Stimulated activated CD4-positive, alpha-beta T cell treated with anti-CD3 and anti-CD28 coated beads, Interleukin-15, amount 100 ng/mL, for 1 hour (primary cell): ENCODE measurements at places on chromosomes 5 and 9.

GRCh38 chr9:21294364-21294774 is 10.7 kb downstream of the IFNA5 start:
- no peak for DNase-seq

- no peak for DNase-seq
Observed at GRCh38 chr5:16784843-16785791, 151.0 kb downstream of the MYO10 start.

GRCh38 chr5:67166460-67167285 is 29.9 kb downstream of the CD180 start:
- DNase-seq, result peak; percentile 52

DNA sequence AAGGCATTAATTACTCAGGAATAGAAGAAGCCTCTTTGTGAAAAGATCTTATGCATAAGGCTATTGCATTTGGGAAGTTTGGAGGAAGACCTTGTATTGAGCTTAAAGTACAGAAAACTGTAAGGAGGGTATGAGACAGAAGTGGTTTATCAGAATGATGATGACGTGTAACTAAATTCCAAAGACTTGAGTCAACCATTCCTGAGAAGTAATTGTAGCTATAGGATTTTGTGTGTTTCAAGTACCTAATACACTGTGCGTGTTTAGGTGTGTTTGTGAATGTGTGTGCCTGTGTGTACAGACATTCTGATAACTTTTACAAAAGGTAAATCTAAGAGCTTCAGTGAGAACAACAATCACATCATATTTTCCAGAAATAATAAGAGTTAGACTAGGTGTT is 46.5 kb upstream of the IRX2 start:
- no peak for DNase-seq

DNA sequence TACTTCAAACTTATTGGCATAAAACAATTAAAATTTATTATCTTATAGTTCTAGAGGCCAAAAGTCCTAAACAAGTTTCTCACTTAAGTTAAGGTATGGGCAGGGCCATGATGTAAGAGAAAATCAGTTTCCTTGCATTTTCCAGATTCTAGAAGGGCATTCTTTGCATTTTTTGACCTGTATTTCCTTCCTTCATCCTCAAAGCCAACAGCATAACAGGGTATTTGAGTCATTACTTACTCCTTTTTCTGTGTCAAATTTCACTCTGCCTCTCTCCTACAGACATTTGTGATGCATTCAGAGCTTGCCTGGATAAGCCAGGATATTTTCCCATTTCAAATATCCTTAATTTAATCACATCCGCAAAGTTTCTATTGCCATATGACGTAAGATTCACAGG is 1499.0 kb downstream of the EFNA5 start:
- DNase-seq, result no peak

- DNase-seq, result no peak
Observed at GRCh38 chr5:111201705-111202104, 22.5 kb upstream of the CAMK4 start.

GRCh38 chr9:137115394-137116026 is 977 bp upstream of the DPP7 start:
- DNase-seq, result no peak

GRCh38 chr5:120615967-120616645 is 152.0 kb downstream of the PRR16 start:
- no peak for DNase-seq

DNA sequence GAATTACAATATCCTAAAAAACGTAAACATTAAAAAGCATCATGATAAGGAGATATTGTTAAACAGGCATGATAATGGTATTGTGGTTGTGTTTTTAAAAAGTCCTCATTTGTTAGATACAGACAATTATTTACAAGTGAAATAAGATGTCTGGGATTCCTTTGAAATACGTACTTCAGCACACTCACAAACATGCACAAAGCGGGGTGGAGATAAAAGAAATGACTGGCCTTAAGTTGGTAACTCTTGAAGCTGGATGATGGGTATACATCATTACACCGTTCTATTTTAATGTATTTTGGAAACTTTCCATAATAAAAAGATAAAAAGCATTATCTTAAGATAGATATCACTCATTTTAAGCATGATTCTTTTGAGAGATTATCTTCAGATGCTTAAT is 1.0 kb downstream of the FAM200C start:
- DNase-seq, result no peak

DNA sequence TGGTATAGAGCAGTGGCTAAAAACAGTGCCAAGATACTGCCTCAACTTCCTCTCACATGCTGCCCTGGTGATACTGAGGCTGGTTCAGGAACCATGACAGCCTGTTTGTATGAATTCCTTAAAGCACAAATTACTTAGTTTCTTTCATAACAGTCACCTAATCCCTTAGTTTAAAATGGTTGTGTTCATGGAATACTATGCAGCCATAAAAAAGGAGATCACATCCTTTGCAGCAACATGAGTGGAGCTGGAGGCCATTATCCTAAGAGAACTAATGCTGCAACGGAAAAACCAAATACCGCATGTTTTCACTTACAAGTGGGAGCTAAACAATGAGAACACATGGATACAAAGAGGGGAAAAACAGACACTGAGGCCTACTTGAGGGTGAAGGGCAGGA is 21.8 kb downstream of the ZFP62 start:
- no peak for DNase-seq

- DNase-seq, result no peak
Observed at GRCh38 chr5:97365163-97365845, 182.3 kb upstream of the RIOK2 start.

GRCh38 chr9:128081056-128081455 is 13.0 kb downstream of the SLC25A25 start:
- no peak for DNase-seq

DNA sequence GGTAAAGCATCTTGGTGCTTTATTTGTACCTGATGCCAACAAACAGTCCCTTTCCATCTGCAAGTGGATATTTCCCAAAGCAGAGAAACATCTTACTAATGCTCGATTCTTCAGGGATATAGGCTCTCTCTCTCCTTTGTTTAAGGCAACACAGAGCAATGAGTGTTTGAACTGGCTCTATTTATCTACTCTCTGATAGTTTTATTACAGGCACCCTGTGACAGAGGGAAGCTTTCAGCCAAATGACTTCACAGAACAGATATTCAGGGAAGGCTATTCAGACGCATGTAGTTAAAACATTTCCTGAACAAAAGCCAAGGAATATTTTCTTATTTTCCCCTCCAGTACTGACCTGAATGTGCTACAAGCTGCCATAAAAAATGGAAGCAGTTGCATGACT is 141.8 kb downstream of the YIPF5 start:
- DNase-seq, result no peak

DNA sequence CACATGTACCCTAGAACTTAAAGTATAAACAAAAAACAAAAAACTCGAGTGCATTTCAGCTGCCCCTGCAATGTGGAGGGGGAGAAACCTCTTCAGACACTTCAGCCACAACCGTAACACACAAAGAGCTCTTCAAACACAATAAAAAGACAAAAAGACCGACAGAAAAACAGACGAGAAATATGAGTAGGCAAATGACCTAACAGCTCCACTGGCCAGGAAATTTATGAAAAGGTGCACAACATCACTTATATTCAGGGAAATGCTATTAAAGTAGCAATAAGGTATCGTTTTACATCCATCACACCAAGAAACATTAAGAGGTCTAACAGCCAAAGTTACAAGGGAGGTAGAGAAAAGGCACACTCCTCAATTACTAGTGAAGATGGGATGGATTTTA is 6.2 kb downstream of the ZBED3 start:
- DNase-seq, result no peak

GRCh38 chr5:86447362-86447761 is 170.4 kb upstream of the COX7C start:
- no peak for DNase-seq

- DNase-seq, result no peak
Observed at GRCh38 chr5:131321066-131321465, 57.2 kb downstream of the CDC42SE2 start.

DNA sequence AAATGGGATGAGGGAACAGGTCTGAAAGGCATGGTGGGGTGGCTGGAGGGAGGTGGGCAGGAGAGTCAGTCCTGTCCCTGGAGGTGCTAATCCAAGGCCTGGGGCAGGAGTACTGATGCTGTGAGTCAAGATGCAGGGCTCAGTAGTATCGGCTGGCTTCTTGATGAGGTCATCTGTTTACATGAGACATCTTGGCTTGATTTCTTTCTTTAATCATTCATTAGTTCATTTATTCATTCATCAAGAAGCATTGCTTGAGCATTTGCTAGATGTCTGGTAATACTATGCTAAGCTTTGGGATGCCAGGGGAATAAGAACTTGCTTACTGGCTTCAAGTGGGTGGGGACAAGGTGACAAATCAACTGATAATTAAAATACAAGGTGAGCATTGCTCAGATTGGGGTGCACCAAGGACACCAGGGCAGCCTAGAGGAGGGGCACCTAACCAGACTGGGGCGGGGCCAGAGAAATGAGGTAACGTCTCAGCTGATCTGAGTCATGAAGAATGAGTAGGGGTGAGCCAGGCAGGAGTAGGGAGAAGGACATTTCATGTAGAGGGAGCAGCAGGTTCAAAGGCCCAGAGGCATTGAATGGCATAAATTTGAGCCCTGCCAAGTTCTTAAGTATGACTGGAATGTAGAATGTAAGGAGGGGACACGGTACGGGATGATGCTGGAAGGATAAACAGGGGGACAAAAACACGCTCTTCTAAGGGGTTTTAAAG is 88.8 kb downstream of the EGFLAM start:
- DNase-seq, result no peak

DNA sequence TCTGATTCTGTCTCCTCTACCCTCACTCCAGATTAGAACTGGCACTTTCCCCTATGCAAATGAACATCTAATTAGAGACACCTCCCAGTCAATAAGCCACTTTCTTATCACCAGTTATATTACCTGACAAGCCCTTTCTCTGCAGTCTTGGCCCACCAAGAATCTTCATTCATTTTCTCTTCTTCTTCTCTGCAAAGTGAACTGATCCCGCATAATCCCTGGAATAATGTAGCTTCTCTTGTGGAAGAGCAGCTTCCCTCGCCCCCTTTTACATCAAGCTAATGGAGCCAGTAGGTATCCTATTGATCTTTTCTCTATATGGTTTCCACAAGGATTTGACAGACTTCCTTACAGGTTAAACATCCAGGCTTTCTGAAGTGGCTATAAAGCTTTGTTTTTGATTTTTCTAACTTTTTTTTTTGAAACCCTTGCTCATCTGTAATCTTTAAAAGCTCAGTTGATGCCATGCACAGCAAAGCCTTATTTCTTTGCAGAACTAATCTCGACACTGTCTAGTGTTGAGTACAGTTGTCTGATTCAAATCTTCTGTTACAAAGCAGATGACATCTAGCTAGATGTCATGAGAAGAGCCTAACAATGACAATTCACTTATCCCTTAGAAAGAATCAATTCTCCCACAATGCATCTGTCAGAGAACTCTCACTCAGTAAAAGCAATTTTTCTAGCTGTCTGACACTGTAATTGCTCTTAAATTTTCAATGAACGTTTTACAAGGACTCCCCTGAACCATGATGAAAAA is 281.4 kb downstream of the ISL1 start:
- DNase-seq, result no peak

GRCh38 chr9:77811832-77812231 is 163.7 kb upstream of the GNA14 start:
- no peak for DNase-seq

- DNase-seq, result no peak
Observed at GRCh38 chr5:95918421-95919006, 43.1 kb downstream of the ELL2 start.

- DNase-seq, result no peak
Observed at GRCh38 chr9:128587453-128587852, 35.1 kb downstream of the SPTAN1 start.

DNA sequence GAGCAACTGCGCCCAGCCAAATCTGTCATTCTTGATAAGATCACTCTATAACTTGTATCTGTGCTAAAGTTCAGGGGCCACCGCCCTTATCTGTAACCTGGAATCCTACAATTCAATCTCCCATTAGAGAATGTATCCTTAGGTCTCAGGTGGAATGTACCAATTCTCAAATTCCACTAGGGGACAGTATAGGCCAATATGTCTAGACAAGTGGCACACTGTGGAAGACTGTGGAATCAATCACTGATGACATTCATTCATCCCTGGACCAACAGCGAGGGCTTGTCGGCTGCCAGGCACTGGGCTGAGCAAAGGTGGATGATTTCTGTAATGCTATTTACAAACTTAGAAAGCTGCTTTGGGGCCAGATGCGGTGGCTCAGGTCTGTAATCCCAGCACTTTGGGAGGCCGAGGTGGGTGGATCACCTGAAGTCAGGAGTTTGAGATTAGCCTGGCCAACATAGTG is 28.7 kb upstream of the MEGF9 start:
- no peak for DNase-seq
